ENCODE measurements at places on chromosomes 5 and 9.

GRCh38 chr9:21709464-21710058, 92.9 kb upstream of the MTAP start:
- no peak overlapping the region for H3K4me3 ChIP-seq
- H3K27ac ChIP-seq = no peak overlapping the region
- no peaks in the 10 kb centered on the region for H3K36me3 ChIP-seq
- no peaks in the 10 kb centered on the region for H3K4me1 ChIP-seq
- no peak for DNase-seq

- no peak overlapping the region for H3K27ac ChIP-seq
- no peak for DNase-seq
- H3K4me3 ChIP-seq = no peak overlapping the region
- peaks cover 71% of the 10 kb centered on the region for H3K27me3 ChIP-seq
Observed at GRCh38 chr9:124017929-124018729, 6.6 kb downstream of the LHX2 start.

DNA sequence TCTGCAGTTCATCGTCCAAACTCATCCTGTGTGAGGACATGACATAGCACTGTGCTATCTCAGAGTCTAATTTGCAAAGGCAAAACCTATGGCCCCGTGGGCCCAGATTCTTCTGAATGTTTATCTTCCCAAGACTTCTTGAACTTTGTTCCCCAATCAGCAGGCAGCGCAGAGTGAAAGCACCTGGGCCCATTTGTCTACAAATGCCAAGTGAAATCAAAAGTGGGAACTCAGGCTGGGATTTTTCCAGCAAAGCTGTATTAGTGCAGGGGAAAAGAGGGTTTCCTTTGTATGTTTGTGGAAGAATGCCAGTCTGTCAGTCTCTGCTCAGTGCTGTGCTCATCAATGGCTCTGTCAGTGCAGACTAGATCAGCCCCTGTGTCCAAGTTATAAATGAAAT, 55.8 kb downstream of the FOXD1 start:
- H3K36me3 ChIP-seq = no peaks in the 10 kb centered on the region
- no peaks in the 10 kb centered on the region for H3K4me1 ChIP-seq
- DNase-seq = no peak
- no peak overlapping the region for H3K4me3 ChIP-seq
- peaks cover 8% of the 10 kb centered on the region for H3K27me3 ChIP-seq
- no peak overlapping the region for H3K27ac ChIP-seq

GRCh38 chr5:110383231-110383630, 343.2 kb downstream of the TMEM232 start:
- no peaks in the 10 kb centered on the region for H3K27me3 ChIP-seq
- no peaks in the 10 kb centered on the region for H3K4me1 ChIP-seq
- no peak overlapping the region for H3K4me3 ChIP-seq
- H3K36me3 ChIP-seq = no peaks in the 10 kb centered on the region

DNA sequence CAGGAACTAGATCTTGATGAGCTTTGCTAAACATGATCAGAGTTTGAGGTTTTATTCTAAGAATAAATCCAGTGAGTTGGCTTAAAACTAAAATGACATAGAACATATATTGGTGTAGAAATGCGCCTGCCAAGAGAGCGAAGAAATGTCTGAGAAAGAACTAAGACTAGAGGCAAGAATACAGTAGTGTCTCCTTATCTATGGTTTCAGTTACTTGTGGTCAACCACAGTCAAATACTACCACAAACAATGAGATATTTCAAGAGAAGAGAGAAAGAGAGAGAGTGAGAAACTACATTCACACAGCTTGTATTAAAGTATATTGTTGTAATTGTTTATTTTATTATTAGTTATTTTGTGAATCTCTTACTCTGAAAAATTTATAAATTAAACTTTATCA, 254.4 kb upstream of the CDH10 start:
- H3K4me3 ChIP-seq = no peak overlapping the region
- H3K27me3 ChIP-seq = no peaks in the 10 kb centered on the region
- no peaks in the 10 kb centered on the region for H3K4me1 ChIP-seq
- no peaks in the 10 kb centered on the region for H3K36me3 ChIP-seq
- DNase-seq = no peak
- H3K27ac ChIP-seq = no peak overlapping the region

DNA sequence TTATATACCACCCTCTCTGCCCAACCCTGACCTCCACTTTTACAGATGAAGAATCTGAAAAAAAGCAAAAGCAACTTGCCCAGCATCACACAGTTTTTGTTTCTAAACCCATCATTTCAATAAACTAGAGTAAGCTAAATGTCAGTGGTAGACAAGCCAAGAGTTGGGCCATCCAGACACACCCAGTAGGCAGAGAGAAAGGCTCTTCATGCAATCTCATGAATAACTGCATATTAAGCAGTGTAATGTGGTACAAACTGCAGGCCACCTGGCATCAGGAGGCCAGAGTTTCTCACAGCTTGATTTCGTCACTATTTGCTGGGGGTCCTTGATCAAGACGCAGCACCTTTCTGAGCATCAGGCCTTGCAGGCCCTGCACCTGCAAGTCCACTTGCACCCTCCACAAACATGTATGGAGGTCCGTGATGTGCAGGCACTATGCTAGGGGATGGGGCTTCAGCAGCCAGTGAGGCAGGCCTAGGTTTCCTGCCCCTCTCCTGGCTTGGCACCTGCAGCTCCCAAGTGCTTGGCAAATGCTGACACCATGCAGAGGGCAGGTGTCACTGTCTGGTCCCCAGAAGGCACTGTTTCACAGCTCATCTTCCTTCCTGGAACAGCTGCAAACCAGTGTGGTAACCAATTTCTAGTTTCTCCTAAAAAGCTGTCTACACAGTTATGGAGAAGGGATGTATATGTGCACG, 29.8 kb downstream of the ADAM19 start:
- no peaks in the 10 kb centered on the region for H3K36me3 ChIP-seq
- no peaks in the 10 kb centered on the region for H3K27me3 ChIP-seq
- no peak for DNase-seq
- H3K27ac ChIP-seq = no peak overlapping the region
- H3K4me3 ChIP-seq = no peak overlapping the region

DNA sequence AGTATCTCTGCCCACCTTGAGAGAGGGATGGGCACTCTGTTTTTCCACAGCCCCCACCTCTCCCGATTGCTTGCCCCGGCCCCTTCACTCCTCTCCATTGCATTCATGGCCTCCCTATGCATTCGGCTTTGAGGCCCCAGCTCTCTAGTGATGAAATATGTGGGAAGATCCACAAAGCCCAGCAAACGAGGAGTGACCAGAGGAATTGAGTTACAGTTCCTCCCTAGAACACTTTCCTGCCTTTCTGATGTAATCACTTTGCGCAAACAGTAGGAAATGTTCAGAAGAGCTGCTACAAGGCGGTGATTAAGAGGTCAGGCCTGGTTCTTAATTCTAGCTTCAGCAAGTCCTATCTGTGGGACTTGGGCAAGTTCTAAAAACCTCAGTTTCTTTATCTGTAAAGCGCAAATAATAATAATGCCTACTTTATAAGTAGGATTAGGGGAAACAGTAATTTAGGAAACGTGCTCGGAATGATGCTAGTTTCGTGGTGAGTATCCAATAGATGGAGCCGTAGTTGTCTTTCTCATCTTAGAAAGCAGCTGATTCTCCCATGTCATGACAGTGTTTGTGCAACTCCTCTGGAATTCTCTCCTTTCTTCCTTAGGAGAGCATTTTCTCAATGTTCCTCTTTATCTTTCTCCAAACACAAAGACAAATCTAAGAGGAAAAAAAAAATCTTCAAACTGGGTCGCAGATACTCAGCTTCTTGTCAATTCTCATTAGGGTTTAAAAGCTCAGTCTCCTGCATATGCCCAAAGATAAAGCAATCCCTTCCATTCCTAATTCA, 99.5 kb upstream of the MSX2 start:
- H3K36me3 ChIP-seq = no peaks in the 10 kb centered on the region
- H3K4me1 ChIP-seq = no peaks in the 10 kb centered on the region
- H3K4me3 ChIP-seq = no peak overlapping the region
- no peak overlapping the region for H3K27ac ChIP-seq
- DNase-seq = no peak

DNA sequence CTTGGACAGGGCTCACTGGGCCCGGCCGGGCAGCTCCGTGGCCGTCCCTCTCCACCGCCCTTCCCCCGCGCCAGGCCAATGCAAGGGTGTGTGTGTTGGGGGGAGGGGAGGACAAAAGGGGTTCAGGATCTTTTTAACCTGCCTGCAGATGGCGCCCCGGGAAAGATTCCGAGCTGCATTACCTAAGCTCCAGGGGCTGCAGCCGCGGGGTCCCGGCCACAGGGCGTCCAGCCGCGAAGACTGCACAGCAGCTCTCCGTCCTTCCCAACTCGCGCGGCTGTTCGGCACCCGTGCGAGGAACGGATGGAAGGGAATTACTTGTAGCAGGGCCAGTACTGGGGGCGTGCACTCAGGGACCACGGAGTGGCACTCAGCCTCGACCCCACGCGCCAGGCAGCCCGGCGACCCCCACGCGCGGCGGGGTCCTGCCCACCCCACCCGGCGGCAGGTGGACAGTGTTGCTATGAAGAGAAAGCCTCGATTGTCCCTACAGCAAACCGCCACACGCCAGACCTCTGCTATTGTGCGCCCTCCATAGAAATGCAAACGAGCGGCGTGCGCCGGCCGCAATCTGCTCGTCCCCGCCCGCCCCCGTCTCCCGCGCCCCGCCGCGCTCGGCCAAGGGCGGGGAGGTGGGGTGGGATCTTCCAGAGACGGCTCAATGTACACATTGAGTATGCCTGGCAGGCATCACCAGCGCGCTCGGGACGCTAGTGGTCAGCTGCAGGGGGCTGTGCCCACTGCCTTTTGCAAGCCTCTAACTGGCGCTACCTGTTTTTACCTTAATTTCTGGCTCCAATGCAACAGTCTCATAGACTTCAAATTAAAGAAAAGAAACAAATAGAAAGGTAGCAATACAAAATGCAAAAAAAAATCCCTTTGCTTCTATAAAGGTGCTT, 796 bp upstream of the GADD45G start:
- no peak overlapping the region for H3K27ac ChIP-seq
- H3K4me3 ChIP-seq = no peak overlapping the region
- peaks cover 10% of the 10 kb centered on the region for H3K4me1 ChIP-seq
- no peaks in the 10 kb centered on the region for H3K36me3 ChIP-seq
